ENCODE measurements at places on chromosomes 4 and X.

DNA sequence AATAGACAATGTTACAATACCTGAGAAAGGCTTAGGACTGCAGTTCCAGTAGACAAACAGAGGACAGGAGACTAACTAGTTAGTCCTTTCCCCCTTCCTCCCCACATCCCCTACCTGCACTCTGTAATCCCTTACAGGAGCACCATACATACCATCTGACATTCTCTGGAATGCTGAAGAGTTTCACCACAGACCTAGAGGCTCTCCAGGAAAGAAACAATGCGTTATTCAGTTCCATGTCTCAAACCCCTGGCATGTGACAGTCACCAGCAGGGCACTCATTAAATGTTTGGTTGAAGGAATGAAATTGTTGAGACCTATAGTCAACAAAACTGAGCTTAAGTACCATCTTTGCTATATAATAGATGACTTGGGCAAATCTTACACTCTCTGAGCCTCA, 100.2 kb upstream of the USP38 start:
- DNase-seq: no peak

GRCh38 chr4:38101563-38101962, 141.4 kb downstream of the PTTG2 start:
- DNase-seq: no peak

DNA sequence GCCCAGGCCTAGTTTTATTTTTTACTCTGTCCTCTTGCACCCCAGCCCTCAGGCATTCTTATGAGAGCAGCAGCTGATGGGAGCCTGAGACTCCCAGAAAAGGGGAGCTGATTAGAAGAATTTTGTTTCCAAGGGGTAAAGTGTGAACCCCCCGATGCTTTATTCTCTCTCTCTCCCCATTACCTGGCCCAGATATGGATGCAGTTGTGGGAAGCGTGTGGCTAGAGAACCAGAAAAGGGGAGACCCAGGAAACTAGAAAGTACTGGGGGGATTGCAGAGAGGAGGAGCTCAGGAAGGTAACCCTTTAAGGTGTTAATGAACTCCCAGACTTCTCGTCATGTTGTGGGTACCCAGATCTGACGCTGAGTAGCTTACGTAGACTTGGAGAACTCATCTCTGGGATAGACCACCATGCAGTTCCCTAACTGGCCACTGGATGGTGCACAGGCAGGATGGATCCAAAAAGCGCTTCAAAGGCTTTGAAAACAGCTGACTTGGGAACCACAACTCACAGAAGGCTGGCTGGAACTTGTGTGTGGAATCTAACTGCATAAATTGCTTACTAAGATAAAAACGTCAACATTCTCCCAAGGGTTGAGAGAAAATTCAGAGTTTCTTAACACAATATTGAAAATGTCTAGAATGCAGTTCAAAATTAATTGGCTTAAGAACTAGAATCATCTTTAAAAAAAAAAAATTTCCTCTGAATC, 64.7 kb downstream of the TBC1D14 start:
- DNase-seq: peak; percentile 74

- DNase-seq: no peak
These were observed 121.0 kb upstream of the ACSL4 start for GRCh38 chrX:109854096-109854495.

GRCh38 chrX:153794897-153795816, 689 bp downstream of the SSR4 start:
- DNase-seq: no peak

Data from dorsolateral prefrontal cortex (tissue), 122 donors.